ENCODE measurements at places on chromosomes 1 and 21. TPM values are rescaled to one million over a fixed set of nuclear protein-coding genes. Genes with fewer than 3 reads are reported as not detected.

Gene PITHD1
- 52.8 TPM for total RNA-seq

Gene LCA5L
- 1.3 TPM for total RNA-seq

Gene DDR2
- 21.1 TPM for total RNA-seq

Gene STUM
- total RNA-seq, result 0.68 TPM

Gene DMRTA2
- 0.09 TPM for total RNA-seq

Gene LCE2A
- not detected for total RNA-seq

Gene FCRL1
- not detected for total RNA-seq

Gene CFHR2
- total RNA-seq, result not detected

Gene ADGRL4
- 19.0 TPM for total RNA-seq

Gene CFHR5
- not detected for total RNA-seq

Gene LCE1C
- total RNA-seq, result not detected

Gene KCNK2
- not detected for total RNA-seq

Gene OR2L8
- total RNA-seq, result not detected

Gene LYPD8
- not detected for total RNA-seq

Gene NCF2
- total RNA-seq, result 4.6 TPM

Gene PLPPR4
- 0.38 TPM for total RNA-seq
